Pulmonary artery endothelial cell (primary cell): ENCODE measurements at places on chromosomes 3 and 15.

DNA sequence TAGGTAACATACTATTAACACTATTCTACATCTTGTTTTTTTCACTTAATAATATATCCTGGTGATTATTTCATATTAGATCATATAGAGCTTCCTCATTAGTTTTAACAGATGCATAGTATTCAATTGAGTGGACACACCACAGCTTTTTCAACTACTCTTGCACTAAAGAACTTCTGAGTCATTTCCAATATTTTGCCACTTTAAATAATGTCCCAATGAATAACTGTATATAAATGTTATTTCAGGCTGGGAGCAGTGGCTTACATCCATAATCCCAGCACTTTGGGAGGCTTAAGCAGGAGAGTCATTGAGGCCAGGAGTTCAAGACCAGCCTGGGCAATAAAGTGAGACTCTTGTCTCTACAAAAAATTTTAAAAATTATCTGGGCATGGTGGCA, 26.9 kb downstream of the MAP1A start:
- DNase-seq = no peak

- DNase-seq = no peak
Observed at GRCh38 chr3:131620977-131621376, 118.2 kb upstream of the MRPL3 start.

- no peak for DNase-seq
Observed at GRCh38 chr3:107024551-107025026, 352.6 kb upstream of the CCDC54 start.

GRCh38 chr3:129673012-129673411, 66.5 kb upstream of the PLXND1 start:
- DNase-seq = no peak

DNA sequence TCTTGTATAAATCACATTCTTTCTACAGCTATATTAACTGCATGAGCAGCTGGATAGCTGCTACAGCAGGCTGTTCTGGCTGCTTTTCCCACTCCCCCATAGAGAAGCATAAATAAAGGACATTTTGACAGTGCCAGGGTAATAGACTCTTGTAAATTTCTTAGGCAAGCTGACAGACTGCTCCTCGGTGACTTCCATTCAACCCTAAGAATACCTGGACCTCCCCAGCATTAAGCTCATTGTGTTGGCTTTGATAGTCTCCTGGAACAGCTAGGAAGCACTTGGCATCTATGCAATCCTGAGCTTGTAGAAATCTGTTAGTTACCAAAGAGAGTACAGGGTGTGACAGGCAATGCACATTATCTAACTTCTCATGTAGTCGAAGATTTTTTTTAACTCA, 475.4 kb downstream of the AGBL1 start:
- DNase-seq = no peak

DNA sequence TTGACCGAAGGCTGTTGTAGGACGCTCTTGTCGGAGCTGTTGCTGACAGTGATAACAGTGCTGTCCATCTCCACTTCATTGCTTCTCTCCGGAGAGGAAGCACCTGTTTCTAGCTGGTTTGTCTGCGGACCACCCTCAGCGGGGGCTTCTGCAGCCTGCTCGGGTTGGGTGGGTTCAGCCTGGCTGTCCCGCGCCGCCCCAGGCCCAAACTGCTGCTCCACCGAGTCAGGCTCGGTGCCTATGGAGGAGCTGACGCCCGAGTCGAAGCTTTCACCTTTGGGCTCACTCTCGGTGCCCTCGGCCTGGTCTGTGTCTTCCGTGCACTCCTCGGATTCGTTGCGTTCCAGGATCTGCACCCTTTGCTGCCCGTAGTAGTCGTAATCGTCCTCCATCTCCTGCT, 56.9 kb downstream of the TIGIT start:
- DNase-seq = no peak

- no peak for DNase-seq
Observed at GRCh38 chr3:159028706-159029105, 226.9 kb downstream of the MFSD1 start.

DNA sequence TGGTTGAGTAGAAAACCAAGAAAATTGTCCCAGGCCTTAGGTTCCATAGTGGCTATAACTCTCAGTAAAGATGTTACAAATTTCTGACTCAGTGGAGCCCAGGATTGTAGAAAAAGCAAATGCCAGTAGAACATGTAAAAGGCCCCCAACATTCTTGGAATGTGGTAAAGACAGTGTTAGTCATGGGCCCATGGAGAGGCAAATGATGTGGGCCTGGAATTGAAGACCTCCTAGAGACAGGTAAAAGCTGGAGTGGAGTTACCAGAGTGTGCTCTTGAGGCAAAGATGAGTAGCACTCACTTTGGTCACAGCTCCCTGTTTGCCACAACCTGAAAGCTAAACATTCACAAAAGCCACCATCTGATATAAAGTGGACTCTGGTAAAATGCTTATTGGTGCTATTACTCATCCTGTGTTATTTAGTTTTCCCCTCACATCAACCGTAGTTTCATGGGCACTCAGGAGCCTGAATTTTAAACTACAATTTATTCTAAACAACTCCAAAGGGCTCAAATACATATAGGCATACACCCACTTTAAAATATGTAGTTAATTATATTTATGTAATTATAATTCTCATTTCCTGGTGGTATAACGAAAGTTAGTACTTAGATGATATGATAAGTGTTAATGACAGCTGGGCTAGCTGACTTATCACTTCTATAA, 359.6 kb upstream of the NECTIN3 start:
- DNase-seq = no peak

DNA sequence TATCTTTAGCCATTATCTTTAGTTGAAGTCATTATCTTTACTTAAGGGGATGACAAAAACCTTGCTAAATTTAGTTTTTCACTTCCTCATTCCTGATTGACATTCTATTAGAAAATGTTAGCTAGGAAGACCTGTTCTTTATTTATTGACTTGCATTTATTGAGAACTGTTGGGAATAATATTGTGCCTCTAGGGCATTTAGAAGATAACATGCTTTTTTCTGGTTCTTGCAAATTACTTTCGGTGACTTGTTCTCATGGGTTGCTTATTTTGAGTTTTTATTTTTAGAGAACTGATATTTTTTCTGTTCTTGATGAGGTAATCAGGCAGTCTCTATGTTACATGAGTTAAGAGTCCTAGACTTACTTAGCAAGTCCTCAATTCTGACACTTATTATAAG, 48.3 kb upstream of the CTDSPL start:
- no peak for DNase-seq

DNA sequence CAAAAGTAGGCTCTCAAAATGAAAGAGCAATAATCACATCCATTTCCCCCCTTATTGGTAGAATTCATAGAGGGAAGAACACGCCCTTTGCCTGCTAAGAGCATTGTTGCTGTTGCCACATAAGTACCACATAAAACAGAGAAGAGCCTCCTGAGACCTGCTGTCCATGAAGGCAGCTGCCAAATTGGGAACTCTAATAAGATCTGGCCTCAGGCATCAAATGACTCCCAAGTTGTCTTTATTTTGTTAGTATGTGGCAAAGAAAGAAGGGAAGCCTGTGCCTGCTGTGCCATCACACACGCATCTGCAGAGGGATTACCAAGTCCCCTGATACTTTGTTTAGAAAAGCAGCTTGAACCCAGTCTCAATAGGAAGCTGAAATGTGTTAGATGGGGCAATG, 23.9 kb downstream of the VGLL3 start:
- DNase-seq = no peak

DNA sequence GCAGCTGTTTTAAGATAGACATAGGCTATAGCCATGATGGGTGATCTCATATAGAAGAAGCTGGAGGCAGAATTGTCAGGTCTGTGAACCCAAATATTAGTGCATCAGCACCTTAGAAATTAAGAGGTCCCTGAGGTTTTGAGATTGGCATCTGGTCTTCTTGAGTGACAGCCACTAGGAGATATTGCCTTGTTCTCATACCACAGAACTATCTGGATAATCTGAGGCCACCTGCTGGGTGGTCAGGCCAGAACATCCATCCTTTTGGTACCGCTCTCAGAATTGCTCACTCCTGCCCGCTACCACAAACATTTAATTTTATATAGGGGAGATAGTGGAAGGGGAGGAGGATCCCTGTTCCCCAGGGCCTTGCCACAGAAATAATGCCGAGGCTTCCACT, 210.6 kb upstream of the ZPLD1 start:
- DNase-seq = peak; percentile 2
